ENCODE measurements at places on chromosomes 2 and 18.

GRCh38 chr2:123103902-123104301 lies 921.2 kb upstream of the CNTNAP5 start:
- DNase-seq: no peak

- DNase-seq: no peak
These were observed 26.6 kb downstream of the BIN1 start for GRCh38 chr2:127080226-127080937.

GRCh38 chr2:228699400-228699799 lies 517.9 kb upstream of the SPHKAP start:
- no peak for DNase-seq

DNA sequence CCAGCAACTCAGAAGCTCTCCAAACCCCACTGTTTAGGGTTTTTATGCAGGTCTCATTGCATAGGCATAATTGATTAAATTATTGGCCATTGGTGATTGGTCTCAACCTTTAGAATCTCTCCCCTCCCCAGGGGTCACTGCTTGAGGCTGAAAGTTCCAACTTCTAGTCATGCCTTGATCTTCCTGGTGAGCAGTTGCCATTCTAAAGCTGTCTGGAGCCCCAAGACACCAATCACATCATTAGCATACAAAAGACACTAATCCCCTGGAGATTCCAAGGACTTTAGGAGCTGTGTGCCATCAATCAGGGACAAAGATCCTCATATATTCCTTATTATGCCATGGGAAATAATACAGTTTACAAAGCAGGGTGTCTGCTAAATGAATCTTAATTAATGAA lies 863.4 kb upstream of the KLHL29 start:
- DNase-seq: no peak

DNA sequence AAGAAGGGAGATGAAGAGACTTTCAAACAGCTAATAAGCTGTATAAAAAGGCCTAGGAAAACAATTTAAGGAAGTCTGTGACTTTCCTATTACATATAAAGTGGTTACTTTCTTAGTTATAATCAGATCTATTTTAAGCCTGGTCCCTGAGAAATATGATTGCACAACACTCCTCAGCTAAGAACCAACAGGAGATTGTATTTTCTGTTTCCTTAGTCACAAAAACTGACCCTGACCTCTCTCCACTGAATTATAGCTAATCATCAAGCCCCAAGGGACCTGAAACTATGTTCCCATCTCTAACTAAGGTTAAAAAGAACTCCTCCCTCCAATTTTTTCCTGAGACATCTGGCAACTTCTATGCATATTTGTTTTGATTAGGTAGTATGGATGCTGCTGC lies 106.9 kb downstream of the ROCK1 start:
- DNase-seq: no peak

DNA sequence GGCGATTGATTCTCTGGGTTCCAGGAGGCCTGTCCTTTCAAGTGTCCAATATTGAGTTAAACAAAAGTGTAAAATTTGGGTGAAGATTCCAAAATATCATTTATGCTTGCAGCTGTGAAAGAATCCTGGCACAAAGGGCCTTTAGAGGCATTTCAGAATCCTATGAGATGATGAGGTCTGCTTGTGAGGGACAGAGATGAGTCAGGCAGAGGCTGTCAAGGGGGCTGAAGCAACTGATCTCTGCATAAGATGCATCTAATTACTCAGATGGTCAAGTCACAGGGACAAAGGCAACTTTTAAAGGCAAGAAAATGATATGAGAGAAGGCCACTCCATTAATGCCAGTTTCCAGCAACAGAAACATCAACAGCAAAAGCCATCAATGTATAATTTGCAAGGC lies 78.8 kb downstream of the FHOD3 start:
- no peak for DNase-seq

- no peak for DNase-seq
These were observed 98.9 kb upstream of the SH3BP4 start for GRCh38 chr2:234852941-234853340.

- DNase-seq: no peak
These were observed 251.5 kb upstream of the NXPH2 start for GRCh38 chr2:139031722-139032121.

DNA sequence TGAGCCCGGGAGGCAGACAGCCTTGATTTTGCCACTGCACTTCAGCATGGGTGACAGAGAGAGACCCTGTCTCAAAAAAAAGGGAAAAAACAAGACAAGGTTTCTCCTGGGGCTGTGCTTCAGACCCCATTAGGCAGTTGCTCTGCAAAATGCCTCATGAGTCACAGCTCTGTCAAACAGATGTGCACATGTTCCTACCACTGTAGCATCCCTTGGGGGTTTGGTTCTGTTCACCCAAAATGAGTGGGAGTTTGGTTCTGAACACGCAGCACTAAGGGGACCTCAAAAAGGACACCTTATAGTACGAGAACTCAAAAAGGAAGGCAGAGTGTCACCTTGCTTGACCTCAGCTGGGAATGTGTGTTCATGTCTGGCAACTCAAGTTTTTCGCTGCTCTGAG lies 134.9 kb downstream of the RPIA start:
- no peak for DNase-seq

DNA sequence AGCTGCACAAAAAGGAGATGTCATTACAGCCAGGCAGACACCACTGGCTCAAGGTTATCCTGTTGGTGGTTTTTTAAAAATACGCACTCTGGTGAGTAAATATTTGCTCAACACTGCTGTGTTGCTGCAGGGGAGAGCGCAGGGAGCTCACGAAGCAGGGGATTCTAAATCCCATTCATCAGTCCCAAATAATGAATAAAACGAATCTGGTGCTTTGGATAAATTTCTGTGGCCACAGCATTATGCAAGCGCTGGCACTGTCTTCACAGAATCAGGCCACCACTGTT lies 256.2 kb downstream of the HDAC4 start:
- DNase-seq: no peak

DNA sequence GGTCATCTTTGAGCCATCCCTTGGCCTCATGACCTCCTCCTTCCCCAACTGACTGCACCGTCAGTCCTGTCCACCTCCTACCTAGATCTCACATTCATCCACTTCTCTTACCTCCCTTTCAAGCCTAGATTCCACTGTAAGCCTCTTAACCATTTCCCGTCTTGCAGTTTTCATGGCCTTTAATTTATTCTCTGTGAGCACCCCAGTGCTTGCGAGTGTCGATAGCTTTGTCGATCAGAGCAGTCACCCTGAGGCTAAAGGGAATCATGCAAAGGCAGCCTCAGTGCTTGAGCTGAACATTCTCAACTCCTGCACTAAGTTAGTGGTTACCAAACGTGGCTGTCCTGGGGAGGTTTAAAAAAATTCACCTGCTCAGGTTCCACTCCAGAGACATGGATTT lies 14.7 kb downstream of the ARHGAP25 start:
- DNase-seq: no peak

- no peak for DNase-seq
These were observed 25.6 kb upstream of the CXXC1 start for GRCh38 chr18:50313031-50313607.

- no peak for DNase-seq
These were observed 42.4 kb downstream of the HPCAL1 start for GRCh38 chr2:10345126-10345525.

DNA sequence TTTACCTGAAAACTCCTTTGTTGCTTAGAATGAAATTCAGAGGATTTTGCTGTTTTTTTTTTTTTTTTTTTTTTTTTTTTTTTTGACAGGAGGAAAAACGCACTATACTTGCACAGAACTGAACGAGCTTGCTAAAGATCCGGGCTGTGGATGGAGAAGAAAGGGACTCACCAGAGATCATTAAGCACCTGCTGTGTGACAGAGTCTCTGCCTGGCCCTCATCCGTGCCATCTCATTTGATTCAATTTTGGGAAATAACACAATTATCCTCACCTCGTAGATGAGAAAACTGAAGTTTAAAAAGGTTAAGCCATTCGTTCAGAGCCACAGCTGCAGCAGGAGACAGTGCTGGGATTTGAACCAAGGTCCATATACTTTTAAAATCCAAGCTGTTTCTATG lies 775.4 kb upstream of the ID2 start:
- no peak for DNase-seq

DNA sequence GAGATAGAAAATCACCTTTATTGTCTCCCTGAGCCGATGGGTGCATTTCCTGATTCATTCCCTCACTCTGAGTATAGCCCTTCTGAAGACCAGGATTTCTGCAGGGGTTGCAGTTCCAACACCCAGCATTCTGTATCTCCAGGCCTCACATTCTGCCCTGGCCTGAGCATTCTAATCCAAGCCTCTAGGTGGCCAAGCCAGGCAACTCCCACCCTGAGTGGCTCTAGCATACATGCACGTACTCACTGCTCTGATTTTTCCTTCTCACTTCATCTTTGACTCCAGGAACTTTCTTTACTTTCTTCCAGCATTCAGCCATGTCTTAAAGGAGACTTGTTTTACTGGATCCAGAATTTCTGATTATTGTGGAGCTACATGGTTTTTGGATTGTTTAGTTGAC lies 100.7 kb upstream of the STK39 start:
- DNase-seq: no peak

- DNase-seq: no peak
These were observed 48.4 kb downstream of the SLC38A11 start for GRCh38 chr2:164906947-164907346.

DNA sequence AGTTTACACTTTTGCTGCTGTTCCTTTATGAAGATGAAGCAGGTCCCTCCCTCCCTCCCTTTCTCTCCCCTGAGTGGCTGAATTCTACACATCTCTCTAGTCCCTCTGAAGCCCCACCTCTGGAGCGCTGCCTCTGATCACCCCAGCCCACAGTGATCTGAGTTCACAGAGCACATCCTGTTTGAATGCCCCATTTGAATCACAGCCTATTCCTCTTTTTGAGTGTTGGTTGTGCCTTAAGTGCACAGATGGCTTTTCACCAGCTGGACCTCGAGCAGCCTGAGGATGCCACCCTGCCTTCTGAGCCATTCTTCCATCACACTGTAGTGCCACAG lies 87.1 kb downstream of the ITGB1BP1 start:
- DNase-seq: no peak

DNA sequence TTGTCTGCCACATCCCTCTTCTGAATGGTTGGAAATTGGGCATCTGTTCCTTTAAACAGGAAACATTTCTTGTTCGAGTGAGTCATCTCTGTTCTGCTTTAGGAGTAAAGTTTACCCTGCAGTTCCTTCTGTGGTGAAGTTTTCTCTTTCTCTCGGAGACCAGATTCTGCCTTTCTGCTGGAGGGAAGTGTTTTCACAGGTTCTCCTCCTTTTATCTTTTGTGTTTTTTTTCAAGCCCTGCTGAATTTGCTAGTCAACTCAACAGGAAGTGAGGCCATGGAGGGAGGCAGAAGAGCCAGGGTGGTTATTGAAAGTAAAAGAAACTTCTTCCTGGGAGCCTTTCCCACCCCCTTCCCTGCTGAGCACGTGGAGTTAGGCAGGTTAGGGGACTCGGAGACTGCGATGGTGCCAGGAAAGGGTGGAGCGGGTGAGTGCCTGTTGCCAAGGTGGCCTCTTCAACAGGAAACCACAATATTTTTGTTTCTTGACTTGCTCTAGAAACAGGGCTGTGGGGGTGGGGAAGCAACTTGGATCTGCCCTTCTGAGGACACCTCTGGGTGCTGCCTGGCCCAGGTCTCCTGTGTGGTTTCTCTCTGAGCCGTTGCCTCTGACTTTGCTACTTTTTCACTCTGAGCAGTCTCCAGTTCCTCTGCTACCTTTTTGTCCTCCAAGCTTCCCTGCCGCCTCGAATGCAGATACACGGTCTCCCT lies 2.2 kb upstream of the CASP8 start:
- peak; percentile 86 for DNase-seq

DNA sequence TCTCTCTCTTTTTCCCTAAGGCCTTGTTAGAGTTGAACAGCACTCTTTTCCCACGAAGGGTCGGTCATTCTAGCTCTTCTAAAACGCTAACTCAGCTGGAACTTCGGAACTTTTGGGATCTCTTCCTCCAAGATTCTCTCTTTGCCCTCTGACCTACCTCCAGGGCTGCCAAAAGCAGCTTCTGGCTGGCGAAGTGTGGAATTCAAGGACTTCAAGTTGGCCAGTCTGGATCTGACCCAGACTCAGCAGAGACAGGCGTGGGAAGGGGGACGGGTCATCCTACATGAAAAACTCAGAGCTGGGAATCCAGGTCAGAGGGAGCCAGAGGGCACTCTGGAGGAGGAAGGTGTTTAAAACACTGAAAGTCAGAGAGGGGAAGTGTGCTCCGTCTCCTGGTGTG lies 305.5 kb upstream of the HDAC4 start:
- DNase-seq: no peak

DNA sequence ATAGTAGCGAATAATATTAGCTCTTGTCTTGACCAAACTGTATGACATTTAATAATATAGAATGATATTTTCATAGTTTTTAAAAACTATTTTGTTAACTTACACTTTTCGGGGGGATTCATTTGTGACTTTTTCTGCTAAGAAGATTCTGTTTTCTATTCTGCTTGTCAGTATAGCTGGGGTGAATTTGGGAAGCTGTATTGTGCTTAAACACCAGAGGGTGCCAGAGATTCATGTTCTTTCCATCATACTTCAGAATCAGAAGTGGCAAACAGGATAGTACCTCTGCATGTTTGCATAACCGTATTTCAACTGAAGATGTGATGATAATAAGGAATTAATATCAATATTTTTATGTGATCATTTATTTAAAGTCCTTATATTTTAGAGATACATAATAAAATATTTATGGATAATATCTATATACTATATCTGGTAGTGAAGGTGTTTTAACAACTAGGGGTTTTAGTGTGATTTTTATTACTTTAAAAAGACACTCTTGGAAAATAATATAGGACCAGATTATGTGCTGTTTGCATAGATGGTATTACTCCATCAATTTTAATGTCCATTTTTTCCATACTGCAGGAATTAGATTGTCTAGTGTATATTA lies 81.0 kb downstream of the TAF4B start:
- no peak for DNase-seq

GRCh38 chr2:224595518-224595917 lies 10.4 kb upstream of the CUL3 start:
- DNase-seq: no peak

- no peak for DNase-seq
These were observed 4.6 kb upstream of the CTDSP1 start for GRCh38 chr2:218395090-218395444.

GRCh38 chr18:27057519-27058234 lies 127.4 kb downstream of the CHST9 start:
- DNase-seq: no peak

DNA sequence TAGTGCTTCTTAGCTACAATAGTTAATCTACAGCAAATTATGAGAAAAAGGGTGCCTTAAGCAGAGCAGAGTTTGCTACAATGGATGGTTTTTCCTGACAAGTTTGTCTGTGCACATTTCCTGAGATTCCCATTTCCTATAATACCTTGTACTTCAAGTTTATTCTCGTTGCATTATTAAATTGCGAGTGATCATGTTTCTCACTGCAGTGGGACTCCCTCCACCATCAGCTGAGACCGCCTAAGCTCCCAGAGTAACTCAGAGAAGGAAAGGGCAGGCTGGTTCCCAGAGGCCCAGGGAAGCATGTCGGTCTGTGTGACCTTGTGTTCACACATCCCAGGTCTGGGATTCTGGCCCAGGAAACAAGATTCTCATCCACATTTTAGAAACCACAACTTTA lies 162.1 kb downstream of the ARL4C start:
- DNase-seq: no peak

- no peak for DNase-seq
These were observed 798.5 kb downstream of the TRIB2 start for GRCh38 chr2:13515254-13515653.
